ENCODE measurements at places on chromosomes 2 and 18.

DNA sequence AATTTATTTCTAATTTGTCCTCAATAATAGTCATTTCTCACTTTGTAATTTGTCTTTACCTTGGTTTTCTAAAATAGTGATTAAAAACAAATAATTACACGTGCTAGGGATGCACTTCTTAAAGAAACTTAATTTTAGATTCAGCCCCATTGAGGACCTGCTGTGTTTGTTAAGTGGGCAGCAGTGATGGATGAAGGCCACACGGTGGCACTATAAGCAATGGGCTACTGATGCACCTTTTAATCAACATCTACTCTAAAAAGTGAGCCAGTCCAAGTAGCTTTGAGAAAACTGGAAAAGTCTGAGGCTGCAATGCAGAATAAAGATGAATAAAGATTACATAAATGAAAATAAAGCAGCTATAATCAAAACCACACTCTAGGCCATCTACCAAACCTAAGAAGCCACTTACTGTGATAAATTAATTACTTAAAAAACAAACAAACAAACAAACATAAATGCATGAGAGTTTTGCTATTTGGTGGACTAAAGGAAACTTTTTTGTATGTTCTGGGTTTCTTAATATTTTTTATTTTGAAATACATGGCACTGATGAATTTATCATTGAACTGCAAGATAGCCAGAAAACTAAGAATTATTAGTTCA lies 89.3 kb downstream of the PDE11A start:
- DNase-seq = peak; percentile 15

GRCh38 chr18:49893036-49893435 lies 79.7 kb upstream of the ACAA2 start:
- DNase-seq = no peak

GRCh38 chr2:219001577-219002394 lies 8.6 kb upstream of the CRYBA2 start:
- DNase-seq = no peak

DNA sequence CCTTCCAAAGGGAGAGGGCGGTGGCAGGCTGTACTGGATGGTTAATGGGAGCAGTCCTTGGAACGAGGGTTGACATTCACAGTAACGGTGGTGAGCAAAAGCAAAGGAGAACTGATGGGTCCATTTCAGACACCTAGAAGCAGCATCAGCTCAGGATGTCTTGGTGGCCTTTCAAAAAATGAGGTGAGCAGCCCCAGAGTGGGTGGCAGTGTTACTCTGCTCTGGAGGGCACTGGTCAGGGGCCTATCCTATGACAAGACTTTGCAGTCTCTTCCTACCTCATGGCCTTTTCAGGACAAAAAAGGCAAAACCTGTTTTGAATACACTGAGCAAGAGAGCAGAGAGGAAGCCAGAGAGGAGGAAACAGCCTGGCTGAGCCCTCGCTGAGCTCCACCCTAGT lies 23.5 kb downstream of the CAPN14 start:
- no peak for DNase-seq

DNA sequence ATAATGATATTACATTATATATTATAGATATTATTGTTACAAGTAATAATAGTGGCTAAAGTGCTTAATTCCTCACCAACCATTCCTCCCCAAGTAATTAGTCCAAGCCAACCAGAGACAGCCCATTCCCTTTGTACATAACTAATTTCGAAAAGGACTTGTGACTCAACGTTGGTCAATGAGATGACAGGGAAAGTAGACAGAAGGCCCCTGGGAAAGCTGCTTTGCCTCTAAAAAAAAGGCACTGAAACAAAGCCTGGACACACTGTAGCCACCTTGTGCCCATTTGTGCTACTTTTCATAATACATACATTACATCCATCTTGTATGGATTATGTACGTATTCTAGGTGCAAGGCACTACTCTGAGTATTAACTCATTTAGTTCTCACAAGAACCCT lies 28.8 kb downstream of the COLEC12 start:
- no peak for DNase-seq

- no peak for DNase-seq
Observed at GRCh38 chr2:216363221-216363620, 9.1 kb downstream of the MARCHF4 start.

DNA sequence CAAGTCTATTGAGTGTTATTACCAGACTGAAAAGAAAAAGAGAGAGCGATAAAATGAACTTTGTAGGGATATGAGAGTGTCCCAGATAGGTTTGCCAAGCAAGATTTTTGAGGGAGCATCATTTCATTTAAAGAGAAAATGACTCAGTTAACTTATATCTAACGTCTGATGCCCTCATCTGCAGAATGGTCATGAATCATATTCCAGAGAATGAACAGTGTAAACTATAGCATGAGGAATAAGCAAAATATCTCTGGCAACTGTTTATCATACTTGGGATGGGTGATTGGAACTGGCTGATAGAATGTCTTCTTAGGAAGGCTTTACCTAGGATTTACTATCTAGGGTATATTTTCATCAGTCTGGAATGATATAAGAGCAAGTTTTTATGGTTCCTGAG lies 289.4 kb downstream of the CMPK2 start:
- DNase-seq = no peak

- no peak for DNase-seq
Observed at GRCh38 chr2:206056286-206056685, 29.7 kb downstream of the INO80D start.

GRCh38 chr2:43314299-43314927 lies 88.0 kb upstream of the ZFP36L2 start:
- DNase-seq = no peak
